H9 (cell line): ENCODE measurements at places on chromosomes 12 and 14.

DNA sequence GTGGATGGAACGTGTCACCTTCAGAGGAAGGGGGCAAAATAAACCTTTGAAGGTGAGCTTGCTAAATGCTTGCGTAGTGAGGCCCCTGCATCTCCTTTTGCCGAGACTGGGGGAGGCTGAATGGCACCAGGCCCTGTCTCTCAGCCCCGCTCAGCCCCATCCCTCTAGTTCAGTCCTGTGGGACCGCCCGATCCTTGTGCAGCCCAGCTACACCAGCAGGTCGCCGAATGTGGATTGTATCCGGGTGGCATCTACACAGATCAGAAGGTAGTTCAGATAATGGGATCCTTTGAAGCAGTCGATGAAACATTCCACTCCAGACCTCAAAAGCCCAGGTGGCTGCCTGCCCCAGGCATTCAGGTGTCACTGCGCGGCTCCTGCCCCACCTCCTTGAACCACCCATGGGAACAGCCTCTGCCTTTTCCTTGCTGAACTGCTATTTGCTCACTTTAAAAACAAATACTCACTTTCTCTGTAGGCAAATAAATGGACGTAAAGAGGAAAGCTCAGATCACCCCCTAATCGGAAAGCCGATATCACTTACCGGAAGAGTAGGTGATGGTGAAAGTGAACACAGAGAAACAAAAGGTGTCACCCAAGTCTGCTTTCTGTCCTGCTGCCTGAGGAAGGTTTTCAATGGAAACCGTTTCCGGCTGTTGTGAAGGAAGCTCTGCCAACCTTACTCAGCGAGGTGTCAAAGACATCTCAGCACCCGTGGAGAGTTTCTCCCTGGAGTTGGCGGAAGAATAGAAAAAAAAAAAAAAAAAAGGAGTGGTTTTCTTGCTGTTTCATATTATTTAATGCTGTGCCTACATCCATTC, 100.3 kb upstream of the NCOR2 start:
- no peaks in the 10 kb centered on the region for H3K4me1 ChIP-seq
- H3K27me3 ChIP-seq: no peaks in the 10 kb centered on the region
- H3K27ac ChIP-seq: no peak overlapping the region
- H3K36me3 ChIP-seq: no peaks in the 10 kb centered on the region
- H3K4me3 ChIP-seq: no peak overlapping the region
- no peak for DNase-seq

- no peaks in the 10 kb centered on the region for H3K4me1 ChIP-seq
- no peaks in the 10 kb centered on the region; the same call in 1 of the 3 replicates for H3K36me3 ChIP-seq
- H3K4me3 ChIP-seq: no peak overlapping the region
- no peaks in the 10 kb centered on the region for H3K27me3 ChIP-seq
- peak; percentile 77 for DNase-seq
Observed at GRCh38 chr12:126093908-126094307, 1028.7 kb downstream of the AACS start.

- H3K27ac ChIP-seq: no peak overlapping the region
- H3K4me3 ChIP-seq: no peak overlapping the region
- no peaks in the 10 kb centered on the region for H3K4me1 ChIP-seq
- no peaks in the 10 kb centered on the region for H3K36me3 ChIP-seq
- H3K27me3 ChIP-seq: no peaks in the 10 kb centered on the region
- no peak for DNase-seq
Observed at GRCh38 chr14:51439896-51440295, 199.8 kb downstream of the TMX1 start.

DNA sequence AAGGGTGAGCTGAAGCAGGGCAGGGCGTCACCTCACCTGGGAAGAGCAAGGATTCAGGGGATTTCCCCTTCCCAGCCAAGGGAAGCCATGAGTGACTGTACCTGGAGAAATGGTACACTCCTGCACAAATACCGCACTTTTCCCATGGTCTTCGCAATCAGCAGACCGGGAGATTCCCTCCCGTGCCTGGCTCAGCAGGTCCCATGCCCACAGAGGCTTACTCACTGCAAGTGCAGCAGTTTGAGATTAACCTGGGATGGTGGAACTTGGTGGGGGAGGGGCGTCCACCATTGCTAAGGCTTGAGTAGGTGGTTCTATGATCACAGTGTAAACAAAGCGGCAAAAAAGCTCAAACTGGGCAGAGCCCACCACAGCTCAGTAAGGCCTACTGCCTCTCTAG, 11.0 kb upstream of the DHRS4 start:
- DNase-seq: no peak
- peaks cover 13% of the 10 kb centered on the region for H3K36me3 ChIP-seq
- no peak overlapping the region for H3K4me3 ChIP-seq
- H3K27ac ChIP-seq: no peak overlapping the region
- H3K4me1 ChIP-seq: no peaks in the 10 kb centered on the region

DNA sequence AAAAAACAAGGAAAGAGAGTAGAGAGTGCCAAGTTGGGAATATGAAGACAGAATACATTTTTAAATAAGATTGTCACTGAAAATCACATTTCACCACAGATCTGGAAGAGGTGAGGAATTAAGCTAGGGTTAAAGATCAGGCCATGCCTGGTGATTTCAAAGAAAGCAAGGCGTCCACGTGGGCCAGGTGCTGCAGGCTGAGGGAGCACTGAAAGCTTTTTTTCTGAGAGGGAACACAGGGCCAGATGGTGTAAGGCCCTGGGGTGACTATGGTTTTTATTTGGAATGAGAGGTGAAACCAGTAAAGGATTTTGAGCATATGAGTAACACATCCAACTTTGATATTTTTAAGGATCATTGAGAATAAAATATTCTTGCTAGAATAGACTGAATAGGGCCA, 20.9 kb downstream of the SYT1 start:
- peak; percentile 51 for DNase-seq
- H3K27ac ChIP-seq: no peak overlapping the region
- H3K27me3 ChIP-seq: no peaks in the 10 kb centered on the region
- no peaks in the 10 kb centered on the region for H3K36me3 ChIP-seq
- H3K4me1 ChIP-seq: peaks cover 2% of the 10 kb centered on the region; the same call in 1 of the 2 replicates

- H3K27me3 ChIP-seq: no peaks in the 10 kb centered on the region
- no peaks in the 10 kb centered on the region for H3K4me1 ChIP-seq
- no peak overlapping the region for H3K4me3 ChIP-seq
Observed at GRCh38 chr12:16949371-16949770, 343.4 kb upstream of the LMO3 start.

DNA sequence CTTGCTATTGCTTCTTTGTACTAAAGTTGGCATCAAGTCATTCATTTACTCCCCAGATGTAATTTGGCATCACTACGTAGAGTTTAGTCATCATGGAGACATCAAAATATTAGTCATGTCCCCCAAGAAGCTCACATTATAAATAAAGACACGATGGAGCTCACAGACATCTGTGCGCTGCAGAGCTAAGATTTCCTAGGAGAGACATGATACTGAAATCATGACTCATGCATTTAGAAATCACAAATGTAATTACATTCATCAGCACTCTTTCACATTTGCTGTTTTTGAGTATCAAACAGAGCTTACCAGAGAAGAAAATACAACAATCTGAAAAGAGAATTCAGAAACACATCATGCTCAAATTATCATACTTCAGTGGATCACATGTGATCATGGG, 169.8 kb downstream of the LRIG3 start:
- H3K27ac ChIP-seq: no peak overlapping the region
- no peak for DNase-seq
- peaks cover 4% of the 10 kb centered on the region; the same call in 1 of the 2 replicates for H3K4me1 ChIP-seq
- H3K27me3 ChIP-seq: no peaks in the 10 kb centered on the region

DNA sequence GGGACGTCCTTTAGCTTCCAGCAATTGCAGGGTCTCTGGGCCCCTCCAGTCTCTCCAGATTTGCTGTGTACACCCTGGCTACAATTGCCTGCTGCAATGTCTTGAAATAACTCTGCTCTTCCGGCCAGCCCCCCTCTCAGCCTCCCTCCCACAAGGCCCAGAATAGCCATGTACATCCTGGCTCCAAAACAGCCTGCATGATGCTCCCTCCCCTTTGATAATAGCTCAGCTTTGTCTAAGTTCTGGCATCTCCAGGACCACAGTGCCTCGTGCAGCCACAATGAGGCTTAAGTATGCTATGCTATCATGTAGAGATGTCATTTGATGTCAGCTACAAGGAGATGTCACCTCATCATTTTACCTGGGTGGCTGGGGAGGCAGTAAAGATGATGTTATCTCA, 74.6 kb downstream of the SRRM4 start:
- 0 out of 3 replicates have a peak, but pooled peaks cover 2% of the 10 kb centered on the region for H3K36me3 ChIP-seq
- H3K27ac ChIP-seq: no peak overlapping the region
- H3K4me3 ChIP-seq: no peak overlapping the region
- no peaks in the 10 kb centered on the region for H3K27me3 ChIP-seq

DNA sequence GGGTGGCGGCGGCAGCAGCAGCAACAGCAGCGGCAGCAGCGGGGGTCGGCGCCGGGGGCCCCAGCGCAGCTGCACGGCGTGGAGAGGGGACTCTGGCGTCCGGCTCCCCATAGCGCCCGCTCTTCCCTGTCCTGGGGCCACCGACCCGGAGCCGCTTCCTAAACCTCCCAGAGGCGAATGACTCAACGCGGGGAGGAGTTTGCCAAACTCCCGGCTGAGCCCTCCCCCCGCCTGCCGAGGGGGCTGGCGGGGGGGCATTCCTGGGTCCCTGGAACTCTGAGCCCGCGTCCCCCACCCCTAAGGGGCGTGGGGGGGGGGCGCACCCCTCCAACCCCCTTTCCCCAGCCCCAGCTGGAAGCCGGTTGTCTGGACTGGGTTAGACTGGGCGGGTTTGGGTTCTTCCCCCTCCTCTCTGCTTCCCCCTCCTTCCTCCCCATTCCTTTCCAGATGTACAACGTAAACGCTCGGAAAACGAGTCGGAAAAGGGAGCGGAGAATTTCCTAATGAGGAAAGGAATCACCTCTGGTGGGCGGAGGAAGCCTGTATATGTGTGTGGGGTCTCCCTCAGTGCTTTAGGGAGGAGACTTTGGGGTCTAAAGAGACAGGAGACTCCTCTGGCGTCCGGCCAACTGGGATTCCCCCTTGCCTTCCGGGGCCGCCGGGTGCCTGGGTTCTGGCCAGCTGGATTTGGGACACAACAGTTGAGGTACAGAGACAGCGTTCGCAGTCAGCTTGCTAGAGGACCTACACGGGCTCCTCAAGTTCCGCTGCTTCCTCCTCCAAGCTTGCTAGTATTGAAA, at the start of gene ITGA5:
ITGA5 (minus strand) TSS at position 179 of the 800 bp plus-strand sequence; CDS start at position 111, 68 bp downstream.
- H3K36me3 ChIP-seq: no peaks in the 10 kb centered on the region
- H3K4me3 ChIP-seq: peak within 1 kb of the TSS; percentile 94
- no peak within 1 kb of the TSS for H3K27ac ChIP-seq
- H3K27me3 ChIP-seq: no peaks in the 10 kb centered on the region; the same call in 1 of the 2 replicates
